ENCODE measurements at places on chromosomes 2 and 18. TPM values are rescaled to one million over a fixed set of nuclear protein-coding genes. Genes with fewer than 3 reads are reported as not detected.

Gene APCDD1
- polyA plus RNA-seq, result not detected

- H3K27me3 ChIP-seq, result no peaks in the 10 kb centered on the region
- peak; percentile 12 for DNase-seq
- H3K36me3 ChIP-seq, result no peaks in the 10 kb centered on the region
- no peak overlapping the region for H3K4me3 ChIP-seq
- H3K27ac ChIP-seq, result no peak overlapping the region
Measured at GRCh38 chr2:128310094-128310716, 8.5 kb downstream of the HS6ST1 start.

DNA sequence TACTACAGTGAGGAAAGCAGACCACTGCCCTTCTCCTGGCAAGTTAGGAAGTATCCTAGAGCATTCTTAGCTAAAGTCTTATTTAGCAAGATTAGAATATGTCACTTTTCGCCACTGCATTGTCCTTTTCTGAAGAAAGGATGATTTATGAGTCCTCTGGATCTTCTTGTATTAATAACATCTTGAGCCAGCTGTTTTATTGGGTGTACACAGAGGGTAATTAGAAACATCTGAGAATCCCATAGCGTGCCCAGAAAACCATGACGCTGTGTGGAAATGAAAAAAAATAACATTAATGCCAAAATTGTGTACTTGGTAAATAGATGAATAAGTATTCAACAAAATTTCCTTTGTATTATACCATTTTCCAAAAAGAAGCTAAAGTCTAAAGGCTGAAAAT, 198.7 kb downstream of the LTBP1 start:
- no peak overlapping the region for H3K27ac ChIP-seq
- no peak for DNase-seq
- H3K36me3 ChIP-seq, result peaks cover 53% of the 10 kb centered on the region
- no peaks in the 10 kb centered on the region for H3K4me1 ChIP-seq
- no peak overlapping the region for H3K4me3 ChIP-seq
- H3K27me3 ChIP-seq, result no peaks in the 10 kb centered on the region

Gene DSG1
- polyA plus RNA-seq, result not detected

Gene CABLES1
- polyA plus RNA-seq, result 1.8 TPM

Gene DAW1
- polyA plus RNA-seq, result 1.2 TPM

Gene FSHR
- polyA plus RNA-seq, result not detected

DNA sequence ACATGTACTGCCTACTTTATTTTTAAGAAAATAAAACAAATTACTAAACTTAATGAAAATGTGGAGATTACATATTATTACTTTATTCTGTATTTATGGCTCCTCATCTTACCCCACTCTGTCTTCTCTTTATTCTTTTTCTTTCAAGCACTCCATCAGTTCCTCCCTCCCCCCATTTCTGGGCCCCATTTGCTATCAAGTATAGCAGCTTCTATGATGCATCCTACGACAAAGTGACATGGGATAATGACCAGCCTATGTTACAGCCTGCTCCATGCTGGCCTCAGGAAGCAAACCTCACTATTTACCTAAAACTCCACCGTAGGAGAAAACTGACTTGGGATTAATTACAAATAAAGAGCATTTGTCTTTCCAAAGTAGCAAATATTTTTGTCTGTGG, 58.8 kb downstream of the RND3 start:
- H3K4me1 ChIP-seq, result no peaks in the 10 kb centered on the region
- H3K4me3 ChIP-seq, result no peak overlapping the region
- H3K36me3 ChIP-seq, result no peaks in the 10 kb centered on the region
- H3K27me3 ChIP-seq, result no peaks in the 10 kb centered on the region
- no peak for DNase-seq
- no peak overlapping the region for H3K27ac ChIP-seq

- H3K4me3 ChIP-seq, result no peak overlapping the region
- no peak for DNase-seq
- H3K36me3 ChIP-seq, result no peaks in the 10 kb centered on the region
- H3K27ac ChIP-seq, result no peak overlapping the region
- peaks cover 2% of the 10 kb centered on the region for H3K4me1 ChIP-seq
Measured at GRCh38 chr2:44793322-44793870, 148.1 kb upstream of the SIX3 start.

GRCh38 chr2:233022561-233022960, 9.5 kb upstream of the NGEF start:
- no peak overlapping the region for H3K27ac ChIP-seq
- no peak for DNase-seq
- H3K36me3 ChIP-seq, result no peaks in the 10 kb centered on the region
- H3K4me3 ChIP-seq, result no peak overlapping the region
- no peaks in the 10 kb centered on the region for H3K4me1 ChIP-seq
